ENCODE measurements at places on chromosomes 6 and 20.

DNA sequence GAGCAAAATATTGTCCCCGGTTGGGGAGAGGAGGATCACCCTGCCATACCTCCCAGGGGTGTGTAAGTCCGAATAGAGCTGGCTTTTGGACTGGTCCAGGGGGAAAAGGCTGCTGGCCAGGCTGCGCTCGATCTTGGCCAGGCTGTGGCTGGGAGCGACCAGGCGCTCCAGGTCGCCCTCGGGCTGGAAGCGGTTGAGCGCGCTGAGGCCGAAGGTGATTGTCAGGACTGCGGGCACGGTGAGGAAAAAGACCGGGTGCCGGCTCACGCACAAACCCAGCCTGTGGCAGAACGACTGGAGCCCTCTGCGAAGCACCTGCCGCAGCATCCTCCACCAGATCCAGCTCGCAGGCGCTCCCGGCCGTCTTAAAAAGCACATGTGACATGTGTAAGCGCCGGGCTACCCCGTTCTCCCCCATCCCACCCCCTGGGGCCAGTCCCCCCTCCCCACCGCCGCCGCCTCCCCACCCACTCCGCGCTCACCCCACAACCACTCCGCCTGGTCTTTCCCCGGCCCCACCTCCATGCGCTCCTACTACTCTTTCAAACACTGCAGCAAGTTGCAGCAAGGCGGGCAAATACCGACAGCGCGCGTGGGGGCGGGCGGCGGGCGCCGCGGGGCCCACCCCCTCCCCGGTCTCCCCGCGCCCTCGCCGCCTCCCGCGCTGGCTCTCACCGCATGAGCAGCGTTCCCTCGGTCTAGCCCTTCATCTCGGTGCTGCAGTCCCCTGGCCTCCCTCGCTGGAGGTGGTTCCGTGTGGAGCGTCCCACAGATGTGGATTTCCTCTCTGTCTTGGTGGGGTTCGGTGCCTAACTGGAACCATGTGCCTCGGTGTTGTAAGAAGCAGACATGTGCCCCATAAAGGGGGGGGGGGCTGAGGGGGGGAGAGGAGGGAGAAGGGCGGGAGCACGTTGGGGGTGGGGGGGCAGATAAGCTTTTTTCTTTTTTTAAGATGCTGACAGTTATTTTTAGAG lies 42.4 kb downstream of the PTCHD4 start:
- no peak for DNase-seq

GRCh38 chr6:128246472-128247260 lies 273.7 kb downstream of the PTPRK start:
- no peak for DNase-seq

GRCh38 chr20:17646961-17647301 lies 35.1 kb downstream of the RRBP1 start:
- no peak for DNase-seq

- DNase-seq: no peak
Measured at GRCh38 chr6:111771629-111772028, 101.6 kb downstream of the FYN start.

DNA sequence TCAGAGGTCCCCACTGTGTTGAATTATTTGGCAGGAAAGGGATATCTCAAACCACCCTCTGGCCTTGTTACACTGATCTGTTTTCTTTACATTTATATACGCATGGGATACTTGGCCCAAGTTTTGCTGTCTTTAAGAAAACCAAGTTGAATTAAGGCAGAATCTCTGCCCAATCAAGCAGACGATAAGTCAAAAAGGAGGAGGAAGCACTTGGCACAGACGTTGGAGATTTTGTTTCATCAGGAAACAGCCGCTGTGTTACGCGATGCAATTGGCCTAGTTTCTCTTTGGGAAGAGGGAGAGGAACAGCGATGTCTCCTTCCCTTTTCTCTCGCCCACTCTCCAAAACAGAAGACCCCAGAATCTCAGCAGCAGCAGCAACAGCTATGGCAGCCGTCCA lies 20.2 kb upstream of the NAA20 start:
- DNase-seq: no peak

DNA sequence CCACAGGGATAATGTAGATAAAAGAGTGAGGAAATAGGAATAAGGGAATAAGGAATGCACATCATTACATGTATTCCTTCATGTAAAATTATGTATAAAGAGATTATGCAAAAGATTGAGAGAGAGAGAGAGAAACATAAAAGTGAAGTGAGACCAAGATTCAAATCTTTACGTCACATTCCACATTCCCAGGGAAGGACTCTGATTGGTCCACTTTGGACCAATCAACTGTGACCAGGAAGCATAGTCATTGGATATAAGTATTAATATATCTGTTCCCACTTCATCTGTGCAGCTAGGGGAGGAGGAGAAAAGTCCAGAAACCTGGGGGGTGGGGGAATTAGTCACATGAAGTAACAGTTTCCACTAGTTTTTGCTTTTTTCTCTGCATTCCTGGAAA lies 66.4 kb downstream of the SLC2A10 start:
- no peak for DNase-seq

DNA sequence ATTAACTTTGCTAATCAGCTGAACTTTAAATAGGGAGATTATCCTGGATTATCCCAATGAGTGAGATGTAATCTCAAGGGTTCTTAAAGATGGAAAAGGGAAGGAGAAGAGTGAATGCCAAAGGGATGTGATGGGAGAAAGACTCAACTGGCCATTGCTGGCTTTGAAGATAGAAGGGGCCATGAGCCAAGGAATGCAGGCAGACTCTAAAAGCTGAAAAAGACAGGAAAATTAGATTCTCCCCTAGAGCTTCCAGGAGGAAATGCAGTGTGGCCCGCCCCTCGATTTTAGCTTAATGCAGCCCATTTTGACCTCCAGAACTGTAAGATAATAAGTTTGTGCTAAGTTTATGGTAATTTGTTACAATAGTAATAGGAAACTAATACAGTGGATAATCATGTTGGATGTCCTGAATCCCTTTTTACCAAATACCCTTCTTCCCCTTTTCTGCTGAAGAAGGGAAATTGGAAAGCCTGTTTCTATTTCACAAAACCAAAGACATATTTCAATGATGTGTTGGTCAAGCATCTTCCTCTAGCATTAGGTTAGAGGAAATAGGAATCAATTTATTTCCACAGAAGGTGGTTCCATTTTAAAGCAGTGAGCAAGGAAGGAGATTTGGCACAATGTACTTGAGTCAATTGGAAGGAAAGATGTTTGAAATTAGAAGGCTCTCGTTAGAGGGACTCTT lies 3.3 kb upstream of the HDDC2 start:
- no peak for DNase-seq

DNA sequence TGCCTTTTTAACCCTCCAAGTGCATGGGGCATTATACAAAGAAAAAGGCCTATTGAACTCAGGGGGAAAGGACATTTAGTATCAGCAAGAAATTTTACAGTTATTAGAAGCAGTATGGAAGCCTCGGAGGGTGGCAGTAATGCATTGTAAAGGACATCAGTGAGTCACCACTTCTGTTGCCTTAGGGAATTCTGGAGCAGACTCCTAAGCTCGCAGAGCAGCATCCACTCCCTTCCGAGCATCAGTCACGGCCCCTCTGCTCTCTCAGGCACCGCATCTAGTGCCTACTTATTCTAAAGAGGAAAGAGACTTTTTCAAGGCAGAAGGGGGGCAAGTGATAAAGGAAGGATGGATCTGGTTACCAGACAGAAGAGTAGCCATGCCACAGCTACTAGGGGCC lies 296.5 kb downstream of the RNGTT start:
- no peak for DNase-seq

GRCh38 chr6:147759093-147759492 lies 250.6 kb downstream of the SAMD5 start:
- no peak for DNase-seq

- DNase-seq: no peak
Measured at GRCh38 chr6:164792666-164793065, 516.7 kb downstream of the C6orf118 start.

GRCh38 chr6:36491378-36491965 lies 48.7 kb downstream of the KCTD20 start:
- no peak for DNase-seq

DNA sequence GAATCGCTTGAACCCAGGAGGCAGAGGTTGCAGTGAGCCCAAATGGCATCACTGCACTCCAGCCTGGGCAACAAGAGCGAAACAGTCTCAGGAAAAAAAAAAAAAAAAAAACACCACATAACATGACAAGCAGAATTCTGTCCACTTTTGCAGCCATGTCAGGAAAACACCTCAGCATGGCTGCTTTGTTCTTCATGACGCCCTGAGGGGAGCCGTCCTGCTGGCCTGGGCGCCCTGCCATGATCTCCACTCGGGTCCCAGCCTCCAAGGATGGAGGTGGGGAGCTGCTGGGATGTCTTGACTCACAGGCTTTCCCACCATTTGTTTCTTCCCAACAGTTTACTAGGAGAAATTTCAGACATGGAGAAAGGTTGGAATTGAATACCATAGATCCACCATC lies 42.2 kb downstream of the SNX9 start:
- DNase-seq: no peak

GRCh38 chr6:125019918-125020317 lies 57.7 kb downstream of the RNF217 start:
- DNase-seq: no peak

DNA sequence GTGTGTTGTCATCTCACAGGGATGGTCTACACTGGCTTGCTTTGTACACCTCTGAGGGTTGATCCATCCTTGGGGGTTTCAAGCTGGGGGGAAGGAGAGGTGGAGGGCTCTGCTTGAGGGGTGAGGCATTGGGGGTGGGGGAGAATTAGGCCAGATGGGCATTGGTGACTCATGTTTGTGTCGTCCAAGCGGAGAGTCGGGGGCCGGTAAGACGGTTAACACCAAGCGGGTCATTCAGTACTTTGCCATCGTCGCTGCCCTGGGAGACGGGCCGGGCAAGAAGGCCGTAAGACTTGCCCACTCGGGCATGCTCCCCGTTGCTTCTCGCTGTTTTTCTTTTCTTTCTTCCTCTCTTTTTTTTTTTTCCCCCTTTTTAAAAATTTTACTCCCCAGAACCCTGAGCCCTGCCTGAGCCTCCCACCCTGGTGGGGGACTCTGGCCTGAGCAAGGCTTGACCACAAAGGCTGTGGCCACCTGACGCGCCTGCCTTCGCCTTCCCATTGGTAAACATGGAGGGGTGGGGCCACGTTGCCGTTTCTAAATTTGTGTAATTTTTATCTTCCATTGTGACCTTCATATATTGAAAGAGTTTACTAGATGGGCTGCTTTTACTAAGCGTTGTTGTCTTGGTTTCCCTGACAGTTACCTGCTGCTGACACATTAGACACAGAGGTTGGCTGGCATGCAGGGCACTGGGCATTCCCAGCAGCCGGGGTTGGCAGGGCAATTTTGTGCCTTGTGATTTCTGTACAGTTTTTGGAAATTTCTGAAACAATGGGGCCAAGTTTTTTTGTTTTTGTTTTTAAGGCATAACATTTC lies 26.8 kb downstream of the MYH7B start:
- no peak for DNase-seq

DNA sequence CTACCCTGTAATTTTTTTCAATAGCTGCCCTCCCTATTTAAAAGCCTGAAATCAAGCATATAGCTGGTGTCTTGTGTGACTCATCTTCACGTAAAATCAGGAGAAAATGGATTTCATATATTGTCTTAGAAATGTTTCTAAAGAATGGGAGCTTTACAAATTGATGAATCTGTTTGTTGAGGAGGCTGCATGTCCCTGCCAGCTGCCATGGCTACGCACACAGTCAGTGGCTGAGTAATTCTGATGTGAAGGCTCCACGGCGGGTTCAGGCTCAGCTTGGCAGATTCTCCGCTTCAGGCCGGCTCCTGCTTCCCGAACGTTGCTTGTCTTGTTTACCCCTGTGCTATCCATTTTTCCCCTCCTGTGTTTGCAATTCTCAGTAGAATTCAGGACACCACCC lies 82.8 kb downstream of the CCDC170 start:
- no peak for DNase-seq

DNA sequence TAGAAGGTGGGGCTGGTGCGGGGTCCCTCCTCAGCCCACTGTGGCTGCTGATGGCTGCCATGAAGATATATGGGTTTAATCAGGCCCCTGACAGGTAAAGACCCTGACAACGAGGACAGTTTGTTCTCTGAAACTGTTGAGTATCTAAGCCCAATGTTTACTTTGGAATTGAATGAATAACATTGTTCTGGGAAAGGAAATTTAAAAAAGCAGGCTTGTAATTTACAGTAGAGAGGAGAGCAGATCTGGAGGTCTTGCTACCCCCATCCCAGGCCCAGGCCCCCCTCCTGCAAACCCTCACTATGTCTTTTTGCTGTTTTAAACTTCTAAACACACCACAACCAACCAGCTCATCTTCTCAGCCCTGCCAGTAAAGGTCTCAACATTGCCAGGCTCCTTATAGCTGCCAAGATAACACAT lies 171.3 kb downstream of the CDC5L start:
- DNase-seq: no peak

DNA sequence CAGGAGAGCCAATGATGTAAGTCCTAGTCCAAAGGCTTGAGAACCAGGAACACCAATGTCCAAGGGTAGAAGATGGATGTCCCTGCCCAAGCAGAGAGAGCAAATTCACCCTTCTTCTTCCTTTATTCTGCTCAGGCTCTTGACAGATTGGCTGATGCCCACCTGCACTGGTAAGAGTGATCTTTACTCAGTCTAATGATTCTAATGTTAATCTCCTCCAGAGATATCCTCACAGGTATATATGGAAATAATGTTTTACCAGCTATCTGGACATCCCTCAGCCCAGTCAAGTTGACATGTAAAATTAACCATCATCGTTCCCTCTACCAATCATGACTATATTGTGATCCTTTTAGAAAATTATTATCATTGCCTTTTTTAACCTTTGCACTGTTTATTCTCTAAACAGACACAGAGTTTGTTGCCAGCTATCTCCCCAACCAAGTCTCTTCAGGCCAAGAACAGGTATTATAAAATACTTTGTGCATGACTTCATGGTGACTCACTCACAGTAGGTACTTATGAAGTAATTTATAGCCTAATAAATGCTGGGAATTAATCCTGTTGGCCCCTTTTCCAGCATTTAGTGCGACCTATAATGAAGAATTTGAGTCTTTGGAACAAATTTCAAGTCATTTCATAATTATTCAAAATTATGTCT lies 26.2 kb upstream of the TSHZ2 start:
- no peak for DNase-seq

DNA sequence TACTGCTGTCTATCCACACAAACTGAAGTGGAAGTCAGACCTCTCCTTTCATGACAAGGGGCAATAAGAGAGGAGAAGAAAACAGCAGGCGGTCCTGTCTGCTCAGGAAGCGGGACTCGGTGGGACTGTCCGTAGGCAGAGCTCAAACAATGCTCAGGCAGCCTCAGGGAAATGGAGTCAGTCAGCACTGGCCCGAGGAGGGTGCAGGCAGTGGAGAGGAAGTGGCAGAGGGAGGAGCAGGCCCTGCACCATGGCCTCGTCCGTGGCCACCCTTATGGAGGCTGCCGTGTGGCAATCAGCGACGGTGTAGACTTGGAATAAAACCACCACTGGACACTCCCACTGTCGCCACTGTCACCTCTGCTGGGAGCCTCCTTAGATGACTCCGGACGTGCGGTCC lies 19.6 kb downstream of the FOXC1 start:
- DNase-seq: no peak
